Stimulated activated CD4-positive, alpha-beta T cell treated with anti-CD3 and anti-CD28 coated beads, Interleukin-1b, Interleukin-23, amount 100 ng/mL, for 4 hours (primary cell): ENCODE measurements at places on chromosomes 4 and X.
A peak's percentile ranks its signal among the peaks of the same experiment; 100 is the strongest.

GRCh38 chr4:88178626-88179231 lies 20.3 kb upstream of the ABCG2 start:
- DNase-seq = no peak

GRCh38 chr4:128737098-128737513 lies 72.4 kb upstream of the JADE1 start:
- no peak for DNase-seq

DNA sequence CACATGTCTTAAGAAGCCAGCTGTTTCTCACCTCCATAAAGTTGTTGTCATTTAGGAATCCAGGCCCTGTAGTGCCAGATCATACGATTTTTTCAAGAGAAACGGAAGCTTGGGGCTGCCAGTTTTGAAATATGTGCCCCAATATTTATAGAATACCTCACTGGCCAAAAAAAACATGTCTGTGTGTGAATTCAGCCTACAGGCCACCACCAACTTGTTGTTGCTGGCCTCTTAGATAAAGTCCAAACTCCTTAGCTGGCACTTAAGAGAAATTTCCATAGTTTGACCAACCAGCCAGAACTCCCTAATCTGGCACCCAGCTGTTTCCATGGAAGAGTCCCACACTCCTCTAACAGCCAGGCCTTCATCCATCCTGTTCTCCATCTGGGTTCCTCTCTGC lies 74.1 kb downstream of the WDR19 start:
- DNase-seq = no peak

GRCh38 chr4:128427832-128428366 lies 140.3 kb upstream of the PGRMC2 start:
- no peak for DNase-seq

DNA sequence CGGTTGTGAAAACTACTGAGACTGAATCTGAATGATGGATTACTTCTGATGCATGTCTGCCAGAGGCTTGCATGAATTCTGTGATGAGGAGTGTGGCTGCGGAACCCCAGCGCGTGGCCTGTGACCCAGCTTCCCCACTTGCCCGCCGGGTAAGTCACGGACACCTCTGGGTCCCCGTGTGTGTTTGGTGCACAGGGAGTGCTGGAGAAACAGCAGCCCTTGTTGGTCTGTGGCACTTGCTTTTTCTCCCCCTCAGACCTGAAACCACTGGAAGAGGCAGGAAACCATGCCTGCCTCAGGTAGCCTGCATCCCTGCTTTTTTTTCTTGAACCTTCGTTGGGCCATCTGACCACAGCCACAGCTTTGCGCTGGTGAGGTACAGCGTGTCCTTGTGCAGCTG lies 51.9 kb upstream of the TADA2B start:
- no peak for DNase-seq

- DNase-seq = no peak
Observed at GRCh38 chr4:165199286-165199685, 8.1 kb upstream of the KLHL2 start.

DNA sequence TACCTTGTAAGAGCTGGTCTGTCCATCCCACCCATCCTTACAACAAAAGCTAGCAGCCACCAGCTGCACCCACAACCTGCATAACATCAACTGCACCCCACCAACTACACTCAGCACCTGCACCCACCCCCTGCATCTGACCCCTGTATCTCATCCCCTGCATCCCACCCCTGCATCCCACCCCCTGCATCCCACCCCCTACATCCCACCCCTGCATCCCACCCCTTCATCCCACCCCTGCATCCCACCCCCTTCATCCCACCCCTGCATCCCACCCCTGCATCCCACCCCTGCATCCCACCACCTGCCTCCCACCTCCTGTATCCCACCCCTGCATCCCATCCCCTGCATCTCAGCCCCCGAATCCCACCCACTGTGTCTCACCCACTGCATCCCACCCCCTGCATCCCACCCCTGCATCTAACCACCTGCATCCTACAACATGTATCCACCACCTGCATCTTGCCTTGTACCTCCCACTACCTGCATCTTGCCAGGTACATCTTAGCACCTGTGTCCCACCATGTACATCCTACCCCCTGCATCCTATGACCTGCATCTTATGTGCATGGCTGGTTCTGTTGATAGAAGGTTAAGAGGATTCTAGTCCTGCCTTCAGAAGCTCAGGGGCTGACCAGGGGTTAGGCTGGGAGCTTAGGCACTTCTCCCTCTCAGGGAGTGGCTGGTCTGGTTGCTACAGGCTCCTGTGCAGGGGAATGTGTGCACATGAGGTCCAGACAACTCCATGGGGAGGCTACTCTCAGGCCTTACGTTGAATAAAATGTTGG lies 9.4 kb downstream of the TMEM271 start:
- no peak for DNase-seq

GRCh38 chr4:25378437-25378743 lies 1.3 kb downstream of the ANAPC4 start:
- DNase-seq = no peak

- peak; percentile 53 for DNase-seq
Observed at GRCh38 chrX:70452143-70452733, 7.6 kb downstream of the DLG3 start.

DNA sequence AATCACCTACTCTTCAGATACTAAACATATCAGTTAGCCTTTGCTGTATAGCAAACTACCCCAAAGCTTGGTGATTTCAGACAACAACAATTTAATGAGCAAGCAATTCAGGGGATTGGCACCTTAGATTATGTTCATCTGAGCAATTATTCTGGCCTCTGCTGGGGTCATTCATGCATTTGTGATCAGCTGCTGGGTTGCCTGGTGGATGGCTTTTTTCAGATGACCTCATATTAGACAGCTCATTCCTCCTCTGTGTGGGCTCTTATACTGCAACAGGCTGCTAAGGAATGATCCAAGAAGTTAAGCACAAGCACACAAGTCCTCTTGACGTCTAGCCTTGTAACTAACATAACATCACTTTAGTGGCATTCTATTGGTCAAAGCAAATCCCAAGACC lies 153.0 kb upstream of the PPP1R2C start:
- no peak for DNase-seq

GRCh38 chr4:6475492-6476020 lies 3.1 kb upstream of the PPP2R2C start:
- DNase-seq = no peak
